Posterior vena cava (tissue), 2 donors: ENCODE measurements at places on chromosomes 16 and 17. TPM values are rescaled to one million over a fixed set of nuclear protein-coding genes. Genes with fewer than 3 reads are reported as not detected.
A peak's percentile ranks its signal among the peaks of the same experiment; 100 is the strongest.

- no peak for DNase-seq
These were observed 46.9 kb upstream of the BAHCC1 start for GRCh38 chr17:81348097-81349055.

GRCh38 chr17:7427549-7427948 lies 1.1 kb upstream of the SPEM3 start:
- peak; percentile 32 for DNase-seq

PSME3 gene
- total RNA-seq: 80.6 TPM

- no peak for DNase-seq
These were observed 171.5 kb downstream of the PARN start for GRCh38 chr16:14458576-14458975.

CEP95 gene
- total RNA-seq: 29.7 TPM

IRX5 gene
- 1.1 TPM for total RNA-seq

SKAP1 gene
- 1.1 TPM for total RNA-seq

- no peak for DNase-seq
These were observed 8.8 kb downstream of the CDC27 start for GRCh38 chr17:47180337-47180736.

SOST gene
- not detected for total RNA-seq

DNA sequence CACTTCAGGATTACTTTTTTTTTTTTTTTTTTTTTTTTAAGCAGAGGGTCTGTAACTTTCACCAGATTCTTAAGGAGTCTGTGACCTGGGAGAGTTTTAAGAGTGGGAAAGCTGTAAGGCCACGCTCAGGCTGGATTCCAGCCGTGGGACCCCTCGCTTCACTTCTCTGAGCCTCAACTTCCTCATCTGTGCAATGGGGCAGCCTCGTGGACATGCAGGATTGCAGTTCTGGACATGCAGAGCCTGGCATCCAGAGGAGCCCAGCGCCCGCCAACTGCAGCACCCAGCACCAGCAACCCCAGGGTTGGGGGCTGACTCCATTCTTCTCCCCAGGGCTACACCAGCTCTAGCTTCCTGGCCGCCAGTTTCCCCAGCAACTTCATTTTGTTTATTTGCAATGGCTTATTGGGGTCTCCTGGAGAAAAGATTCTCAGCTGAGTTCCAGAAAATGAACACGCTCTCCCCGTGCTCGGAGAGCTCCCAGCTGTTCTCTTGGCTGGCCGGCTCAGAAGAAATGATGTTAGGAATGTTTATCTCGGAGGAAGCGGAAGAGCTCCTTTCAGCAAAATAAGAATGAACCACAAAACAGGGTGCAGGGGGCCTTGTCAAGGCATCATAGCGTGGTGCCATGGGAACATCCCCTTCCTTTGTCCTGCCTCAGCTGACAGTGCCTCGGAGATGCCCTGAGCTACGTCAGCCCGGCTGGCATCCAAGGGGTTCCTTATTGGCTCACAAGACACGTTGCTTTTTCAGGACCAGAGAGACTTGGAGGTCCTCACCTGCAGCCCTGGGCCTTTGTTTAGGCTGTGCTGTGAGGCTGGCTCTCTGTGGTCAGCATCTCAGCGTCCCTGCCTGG lies 22.9 kb upstream of the ZCCHC14 start:
- DNase-seq: no peak

FBXO31 gene
- 50.4 TPM for total RNA-seq

DNA sequence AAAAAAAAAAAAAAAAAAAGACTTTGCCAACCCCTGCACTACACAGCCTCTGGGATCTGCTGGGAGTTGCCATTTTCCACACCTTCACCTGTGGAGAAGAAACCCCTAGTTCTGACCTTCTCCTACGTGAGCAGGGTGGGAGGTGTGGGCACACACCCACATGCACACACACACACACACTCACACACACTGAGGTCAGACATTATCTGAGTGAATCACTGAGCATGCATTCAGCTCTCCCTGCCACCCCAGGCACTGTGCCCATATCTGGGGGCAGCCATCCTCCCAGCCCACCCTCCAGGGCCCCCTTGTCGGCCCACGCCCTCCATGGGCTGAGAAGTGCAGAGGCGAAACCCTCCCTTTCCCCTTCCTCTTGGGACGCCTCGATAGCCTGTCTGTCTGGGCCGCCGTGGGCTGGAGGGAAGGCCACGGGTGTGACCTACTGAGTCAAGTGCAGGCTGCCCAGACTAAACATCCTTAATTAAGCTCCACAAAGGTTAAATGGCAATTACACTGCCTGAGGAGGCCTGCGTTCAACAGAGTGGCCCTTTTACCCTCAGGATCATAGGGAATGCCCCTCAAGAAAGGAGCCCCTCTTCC lies 143.8 kb downstream of the C16orf95 start:
- peak; percentile 64 for DNase-seq

DNA sequence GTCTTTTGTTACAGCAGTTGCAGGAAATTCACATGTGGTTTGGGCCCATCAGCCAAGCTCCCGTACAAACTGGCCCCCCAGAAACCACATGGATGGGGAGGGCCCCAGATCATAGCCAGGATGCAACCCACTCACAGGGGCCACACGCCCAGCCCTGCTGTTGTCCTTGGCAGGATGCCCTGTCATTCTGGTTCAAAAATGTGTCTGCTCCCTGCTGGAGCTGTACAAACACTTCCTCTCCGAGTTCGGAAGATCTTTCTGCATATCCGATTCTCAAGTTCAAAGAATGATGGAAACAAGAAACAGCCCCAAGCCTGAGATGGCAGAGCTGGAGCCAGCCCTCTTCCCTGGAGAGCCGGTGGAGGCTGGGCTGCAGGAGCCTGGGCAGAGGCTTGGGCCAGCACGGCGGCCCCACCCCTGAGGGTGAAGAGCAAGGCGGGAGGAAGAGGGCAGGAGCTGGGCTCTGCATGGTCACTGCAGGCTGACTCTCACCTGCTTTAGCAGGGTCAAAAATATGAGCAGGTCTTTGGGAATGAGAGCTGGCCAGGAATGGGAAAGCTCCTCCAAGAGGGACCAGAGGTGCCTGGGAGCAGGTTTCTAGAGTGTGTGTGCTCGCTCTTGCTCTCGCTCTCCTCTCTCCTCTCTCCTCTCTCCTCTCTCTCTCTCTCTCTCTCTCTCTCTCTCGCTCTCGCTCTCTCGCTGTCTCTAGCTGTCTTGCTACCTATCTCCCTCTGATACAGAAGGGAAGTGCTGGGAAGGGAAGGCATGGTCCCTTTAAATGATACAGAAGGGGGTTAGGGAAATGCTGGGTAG lies 34.7 kb upstream of the ENPP7 start:
- DNase-seq: no peak

CCL8 gene
- total RNA-seq: 0.81 TPM

DNA sequence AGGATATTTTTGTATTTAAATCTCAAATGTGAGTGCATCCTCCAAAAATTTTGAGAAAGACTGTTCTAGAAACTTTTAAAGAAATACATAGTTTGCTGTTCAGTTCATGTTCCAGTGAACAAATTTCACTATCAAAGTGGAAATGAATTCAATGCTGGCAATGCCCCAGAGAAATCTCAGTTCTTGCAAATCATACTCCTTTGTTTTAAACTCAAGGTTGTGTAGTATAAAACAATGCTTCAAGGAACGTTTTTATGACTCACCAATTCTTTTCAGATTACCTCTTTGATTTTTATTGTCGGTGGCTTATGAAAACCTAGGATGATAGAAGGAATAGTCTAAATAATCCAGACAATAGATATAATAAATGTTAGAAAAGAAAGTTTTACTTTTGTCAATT lies 17.6 kb downstream of the LPCAT2 start:
- DNase-seq: no peak

DNA sequence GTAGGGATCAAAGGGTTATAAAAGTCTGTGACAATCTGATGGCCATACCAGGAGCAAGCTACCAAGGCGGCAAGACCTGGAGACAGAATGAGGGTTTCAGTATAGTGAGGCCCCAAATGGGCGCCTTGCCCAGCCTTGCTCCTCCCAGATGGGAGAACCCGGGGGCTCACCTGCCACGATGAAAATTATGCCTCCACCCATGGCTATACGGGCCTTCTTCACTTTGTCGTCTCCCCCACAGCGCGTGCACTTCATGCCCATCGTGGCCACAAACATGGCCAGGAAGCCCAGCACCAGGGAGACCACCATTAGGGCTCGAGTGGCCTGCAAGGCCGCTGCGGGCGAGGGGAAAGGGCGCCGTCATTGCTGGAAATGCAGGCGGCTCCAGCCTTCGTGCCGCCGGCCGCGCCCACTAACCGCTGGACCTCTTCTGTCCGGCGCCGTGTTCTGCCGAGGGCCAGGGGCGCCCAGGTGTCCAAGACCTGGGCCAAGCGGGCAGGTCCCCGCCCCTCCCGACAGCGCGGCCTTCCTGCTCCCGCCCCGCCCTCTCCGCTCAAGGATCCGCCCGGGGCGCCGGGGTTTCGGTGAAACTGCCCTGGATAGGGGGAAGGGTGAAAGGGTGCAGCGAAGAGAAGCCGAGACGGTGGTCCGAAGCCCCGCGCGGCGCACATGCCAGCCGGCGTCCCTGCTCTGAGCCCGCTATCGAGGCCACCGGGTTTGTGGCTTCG lies 1.5 kb downstream of the CLDN7 start:
- no peak for DNase-seq

DNA sequence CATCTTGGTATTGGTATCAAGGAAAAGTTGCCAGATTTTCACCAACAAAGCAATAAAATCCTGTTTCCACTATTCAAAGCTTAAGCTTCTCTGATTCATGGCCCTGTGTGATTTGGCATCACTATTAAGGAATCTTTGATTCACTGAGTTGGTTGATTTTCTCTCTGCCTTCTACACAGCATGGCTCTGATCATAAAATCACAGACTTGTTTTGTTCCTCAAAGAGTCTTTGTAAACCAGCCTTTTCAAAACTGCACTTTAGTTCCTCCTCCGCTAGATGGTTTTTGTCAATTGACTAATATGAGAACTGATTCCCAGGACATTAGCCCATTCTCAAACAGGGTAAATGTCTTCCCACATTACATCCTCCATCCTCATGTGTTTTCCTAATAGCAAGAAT lies 197.6 kb downstream of the DNAH9 start:
- DNase-seq: no peak

GRCh38 chr16:27364493-27365141 lies 37.4 kb upstream of the IL21R start:
- DNase-seq: no peak

DNA sequence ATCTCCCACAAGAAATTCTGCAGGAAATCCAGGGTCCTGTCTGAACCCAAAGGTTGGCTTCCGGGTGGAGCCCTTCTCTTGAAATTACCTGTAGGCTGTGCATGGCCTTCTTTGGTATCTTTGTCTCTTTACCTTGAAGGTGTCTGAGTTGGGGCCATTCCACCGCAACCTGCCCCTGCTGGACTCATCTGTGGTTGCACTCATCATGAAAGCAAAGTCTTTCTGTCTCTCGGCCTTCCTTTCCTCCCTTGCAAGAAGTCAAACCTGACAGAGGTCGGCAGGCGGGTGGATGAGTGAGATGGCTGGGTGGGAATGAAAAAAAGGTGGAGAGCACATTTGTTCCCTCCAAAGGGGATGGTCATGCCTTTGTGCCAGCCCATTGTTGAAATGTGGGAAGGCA lies 25.1 kb downstream of the SALL1 start:
- DNase-seq: no peak

GRCh38 chr16:7703672-7704071 lies 371.0 kb downstream of the RBFOX1 start:
- DNase-seq: no peak

GRCh38 chr16:2432286-2432685 lies 3.0 kb downstream of the CCNF start:
- DNase-seq: peak; percentile 62

DNA sequence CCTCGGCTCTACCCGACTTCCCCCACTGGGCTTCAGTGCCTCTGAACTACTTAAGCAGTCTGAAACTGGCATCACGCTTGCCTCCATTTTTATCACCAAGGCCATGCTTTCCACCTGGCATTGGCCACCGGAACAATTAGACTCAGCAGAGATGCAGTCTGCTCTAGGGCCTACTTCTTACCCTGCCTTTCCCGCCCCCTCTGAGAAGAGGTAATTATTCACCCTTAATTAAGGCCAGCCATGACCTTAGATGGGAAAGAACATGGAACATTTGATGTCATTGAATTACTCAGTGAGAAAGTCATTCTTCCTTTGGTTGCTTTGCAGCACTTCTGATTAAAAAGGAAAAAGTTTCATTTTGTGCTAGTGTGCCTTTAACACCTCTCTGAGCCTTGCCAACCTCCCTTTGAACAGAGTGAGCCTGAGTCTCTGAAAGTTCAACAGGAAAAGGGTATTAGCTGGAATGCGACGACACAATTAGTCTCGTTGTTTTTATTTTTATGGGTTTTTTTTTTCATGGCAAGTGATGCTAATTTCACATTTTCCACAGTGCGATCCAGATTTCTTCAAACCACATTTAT lies 60.9 kb upstream of the TNRC6A start:
- peak; percentile 85 for DNase-seq

DNA sequence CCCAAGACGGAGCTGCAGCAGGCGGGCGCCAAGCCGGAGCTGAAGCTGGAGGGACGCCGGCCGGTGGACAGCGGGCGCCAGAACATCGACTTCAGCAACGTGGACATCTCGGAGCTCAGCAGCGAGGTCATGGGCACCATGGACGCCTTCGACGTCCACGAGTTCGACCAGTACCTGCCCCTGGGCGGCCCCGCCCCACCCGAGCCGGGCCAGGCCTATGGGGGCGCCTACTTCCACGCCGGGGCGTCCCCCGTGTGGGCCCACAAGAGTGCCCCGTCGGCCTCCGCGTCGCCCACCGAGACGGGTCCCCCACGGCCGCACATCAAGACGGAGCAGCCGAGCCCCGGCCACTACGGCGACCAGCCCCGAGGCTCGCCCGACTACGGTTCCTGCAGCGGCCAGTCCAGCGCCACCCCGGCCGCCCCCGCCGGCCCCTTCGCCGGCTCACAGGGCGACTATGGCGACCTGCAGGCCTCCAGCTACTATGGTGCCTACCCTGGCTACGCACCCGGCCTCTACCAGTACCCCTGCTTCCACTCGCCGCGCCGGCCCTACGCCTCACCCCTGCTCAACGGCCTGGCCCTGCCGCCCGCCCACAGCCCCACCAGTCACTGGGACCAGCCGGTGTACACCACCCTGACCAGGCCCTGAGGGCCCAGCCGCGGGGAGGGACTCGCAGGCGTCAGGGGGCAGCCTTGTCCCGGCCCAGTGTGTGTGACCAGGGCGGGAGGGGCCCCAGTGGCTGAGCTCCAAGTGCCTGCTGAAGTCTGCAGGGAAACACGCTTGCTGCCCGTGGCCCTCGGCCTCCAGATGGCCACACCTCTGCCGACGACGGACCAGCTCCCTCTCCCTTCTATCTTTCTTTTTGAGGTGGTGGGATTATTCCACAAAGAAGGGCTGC lies 3.4 kb downstream of the SOX8 start:
- no peak for DNase-seq
